ENCODE measurements at places on chromosomes 4 and X.

GRCh38 chr4:142396279-142396678 lies 449.8 kb downstream of the INPP4B start:
- DNase-seq: no peak

GRCh38 chr4:130545596-130545995 lies 1449.6 kb downstream of the C4orf33 start:
- DNase-seq: no peak

DNA sequence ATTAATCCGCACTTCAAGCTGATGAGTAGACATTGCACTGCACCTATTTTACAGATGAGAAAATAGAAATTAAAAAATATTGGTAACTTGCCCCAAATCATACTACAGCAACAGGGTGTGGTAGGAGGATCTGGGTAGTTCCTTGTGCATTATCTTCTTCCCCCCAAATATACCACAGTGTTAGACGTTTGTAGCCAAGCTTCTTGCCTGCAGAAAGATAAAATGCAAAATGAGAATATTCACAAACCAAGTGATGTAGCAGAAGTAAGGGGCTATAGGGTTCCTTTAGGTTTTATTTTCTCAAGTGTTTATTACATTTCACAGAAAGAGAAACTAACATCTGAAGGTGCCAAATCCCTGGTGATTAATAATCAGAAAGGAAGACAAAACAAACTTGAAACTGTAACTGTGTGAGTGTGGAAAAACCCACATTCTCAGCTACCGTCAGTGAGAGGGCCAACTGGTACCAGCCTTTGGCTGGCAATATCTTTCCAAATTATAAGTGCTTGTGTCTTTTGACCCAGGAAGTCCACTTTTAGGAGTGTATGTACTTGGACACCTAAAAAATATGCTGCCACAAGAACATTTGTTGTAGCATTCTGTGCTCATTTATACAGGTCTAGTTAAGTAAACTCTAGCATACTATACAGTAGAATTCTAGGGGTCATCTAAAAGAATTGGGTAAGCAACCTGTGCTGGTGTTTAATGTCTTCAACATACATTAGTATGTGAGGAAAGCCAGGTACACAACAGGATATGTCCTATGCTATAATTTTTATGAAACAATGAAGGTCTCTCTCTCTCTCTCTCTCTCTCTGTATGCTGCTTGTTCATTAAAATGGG lies 6.7 kb upstream of the CD38 start:
- DNase-seq: no peak

DNA sequence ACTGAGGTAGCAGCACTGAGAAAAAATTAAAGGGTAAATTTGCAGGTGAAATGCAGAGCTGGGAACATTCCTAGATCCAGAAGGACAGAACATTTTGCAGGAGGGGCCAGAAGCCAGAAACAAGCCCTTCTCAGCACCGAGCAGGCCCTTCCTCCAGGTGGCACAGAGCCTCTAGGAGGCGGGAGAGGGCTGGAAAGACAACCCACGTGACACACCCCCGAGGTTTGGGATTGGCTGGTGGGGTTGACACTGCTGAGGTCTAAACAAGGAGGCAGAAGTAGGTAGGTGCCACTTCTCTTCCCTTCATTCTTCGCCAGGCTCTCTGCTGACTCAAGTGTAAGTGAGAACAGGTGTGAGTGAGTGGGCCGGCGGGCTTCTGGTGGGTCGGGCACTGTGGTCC lies at the start of gene PAGE4:
PAGE4 (plus strand) TSS at position 288 of the 400 bp plus-strand sequence. CDS start 1,126 bp downstream, outside the sequence.
- DNase-seq: no peak

GRCh38 chr4:155271557-155271956 lies 63.1 kb downstream of the NPY2R start:
- DNase-seq: no peak

DNA sequence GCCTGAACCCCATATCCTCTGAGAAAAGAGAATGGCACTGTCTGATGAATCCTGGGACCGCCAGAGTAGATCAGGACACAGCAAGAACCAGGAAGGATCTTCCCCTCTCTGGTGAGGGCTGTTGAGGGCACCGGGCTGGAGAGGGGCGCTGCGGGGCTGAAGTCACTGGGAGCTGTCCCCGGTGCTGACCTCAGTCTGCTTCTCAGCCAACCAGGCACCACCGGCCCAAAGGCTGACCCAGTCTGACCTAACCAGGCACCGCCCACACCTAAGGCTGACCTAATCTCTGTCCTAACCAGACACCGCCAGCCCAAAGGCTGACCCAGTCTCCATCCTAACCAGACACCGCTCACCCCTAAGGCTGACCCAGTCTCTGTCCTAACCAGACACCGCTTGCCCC lies 82.8 kb downstream of the CPZ start:
- DNase-seq: no peak

GRCh38 chrX:120561634-120562568 lies 1.1 kb upstream of the CUL4B start:
- no peak for DNase-seq

GRCh38 chrX:126065901-126066660 lies 100.0 kb downstream of the DCAF12L2 start:
- DNase-seq: no peak

- no peak for DNase-seq
Observed at GRCh38 chrX:24480400-24480865, 15.3 kb downstream of the PDK3 start.

DNA sequence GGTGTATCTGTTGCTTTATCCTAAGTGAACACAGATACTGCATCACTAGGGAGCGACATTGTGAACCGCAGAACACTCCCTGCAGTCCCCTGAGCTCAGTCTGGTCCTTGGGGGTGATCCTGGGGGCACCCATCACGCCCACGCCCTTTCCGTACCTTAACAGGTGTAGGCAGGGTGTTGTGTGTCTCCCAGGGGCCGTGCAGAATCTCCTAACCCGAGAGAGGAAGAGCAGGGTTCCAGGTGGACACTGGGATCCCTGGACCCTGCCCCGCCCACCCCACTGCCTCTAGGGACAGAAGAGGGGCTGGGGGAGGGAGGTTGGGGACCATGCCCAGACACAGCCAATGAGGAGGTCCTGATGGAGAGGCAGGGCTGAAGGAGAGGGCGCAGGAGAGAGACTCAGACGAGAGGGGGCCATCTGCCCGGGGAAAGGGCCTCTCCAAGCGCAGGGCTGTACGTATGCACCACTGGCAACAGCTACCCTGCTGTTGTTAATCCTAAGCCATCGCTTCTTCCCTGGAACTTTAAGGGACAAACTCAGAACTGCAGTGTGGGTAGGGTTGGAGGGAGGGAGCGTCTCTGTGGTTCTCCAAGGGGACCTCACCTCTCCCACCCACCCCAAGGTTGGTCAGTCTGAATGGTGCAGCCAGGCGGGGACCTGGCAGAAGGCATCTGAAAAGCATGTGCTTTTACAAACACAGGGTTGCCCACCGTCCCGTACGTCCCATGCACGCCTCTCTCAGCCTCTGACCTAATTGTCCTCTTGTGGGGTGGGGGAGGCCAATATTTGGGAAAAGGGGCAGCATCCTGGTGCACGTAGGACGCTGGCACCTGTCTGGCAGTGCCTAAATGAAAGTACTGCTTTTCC lies 2.5 kb downstream of the P2RY8 start:
- DNase-seq: no peak

GRCh38 chr4:38678078-38678477 lies 14.1 kb downstream of the KLF3 start:
- no peak for DNase-seq

- DNase-seq: no peak
Observed at GRCh38 chr4:88939697-88940096, 117.3 kb downstream of the FAM13A start.

- DNase-seq: no peak
Observed at GRCh38 chr4:28092610-28093009, 1232.0 kb downstream of the STIM2 start.

DNA sequence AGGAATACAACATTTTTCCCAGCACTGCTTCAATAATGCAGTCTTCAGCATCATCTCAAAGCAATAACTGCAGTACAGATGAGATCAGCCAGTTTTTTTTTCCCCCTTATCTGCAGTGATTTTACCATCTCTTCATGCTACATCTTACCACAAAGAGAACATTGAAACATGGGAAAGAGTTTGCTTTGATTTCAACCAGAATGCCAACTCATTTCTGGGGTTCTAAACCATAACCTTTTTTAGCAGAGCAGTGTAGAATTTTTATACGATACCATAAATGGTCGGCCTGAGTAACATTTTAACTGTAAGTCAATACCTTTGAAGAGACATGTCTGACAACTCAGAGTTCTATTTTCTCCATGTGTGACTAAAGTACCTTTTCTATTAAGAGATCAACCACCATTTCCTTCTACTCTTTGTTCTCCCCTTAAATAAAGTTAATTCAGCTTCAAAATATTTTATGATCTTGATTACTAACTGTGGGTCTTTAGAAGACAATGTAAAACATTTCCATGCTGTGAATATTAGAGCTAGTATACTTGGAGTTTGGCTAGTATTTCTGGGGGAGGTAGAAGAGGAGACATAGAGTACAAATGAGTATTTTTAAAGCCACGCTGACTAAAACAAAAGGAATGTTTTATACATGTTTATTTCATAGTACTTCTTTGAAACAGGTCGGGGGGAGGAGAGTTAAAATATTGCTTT lies 69.1 kb downstream of the TET2 start:
- DNase-seq: no peak

- no peak for DNase-seq
Observed at GRCh38 chr4:38069271-38069760, 109.1 kb downstream of the PTTG2 start.

DNA sequence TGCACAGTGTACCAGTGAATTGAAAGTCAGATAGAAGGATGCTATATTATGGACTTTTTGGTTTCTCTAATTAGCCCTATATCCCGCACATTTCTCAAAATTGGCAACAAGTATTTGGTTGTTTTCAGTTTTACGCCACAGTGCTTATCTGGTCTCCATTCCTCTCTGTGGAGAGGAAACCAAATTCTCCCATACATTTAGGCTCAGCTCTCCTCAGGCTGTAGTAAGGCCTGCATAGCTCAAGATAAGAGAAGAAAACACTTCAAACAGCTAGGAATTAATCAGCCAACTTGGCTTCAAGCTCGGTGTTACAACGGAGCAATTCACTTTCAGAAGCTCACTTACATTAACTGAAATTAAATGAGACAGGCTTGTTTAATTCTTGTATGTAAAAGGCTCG lies 263.2 kb downstream of the PDHA2 start:
- DNase-seq: no peak

DNA sequence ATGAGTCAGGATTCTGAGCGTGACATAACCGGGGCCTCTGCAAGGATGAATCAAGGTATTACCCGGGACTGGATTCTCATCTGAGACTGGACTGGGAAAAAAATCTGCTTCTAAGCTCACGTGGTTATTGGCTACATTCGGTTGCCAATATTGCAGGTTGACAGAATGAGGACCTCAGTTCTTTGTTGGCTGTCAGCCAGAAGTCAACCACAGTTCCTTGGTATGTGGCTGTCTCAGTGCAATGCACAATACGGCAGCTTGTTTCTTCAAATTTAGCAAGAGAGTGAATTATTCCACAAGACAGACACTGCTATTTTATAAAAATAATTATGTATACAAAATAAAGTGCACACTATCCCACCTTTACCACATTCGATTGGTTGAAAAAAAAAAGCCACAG lies 424.2 kb downstream of the KLHL4 start:
- DNase-seq: no peak

DNA sequence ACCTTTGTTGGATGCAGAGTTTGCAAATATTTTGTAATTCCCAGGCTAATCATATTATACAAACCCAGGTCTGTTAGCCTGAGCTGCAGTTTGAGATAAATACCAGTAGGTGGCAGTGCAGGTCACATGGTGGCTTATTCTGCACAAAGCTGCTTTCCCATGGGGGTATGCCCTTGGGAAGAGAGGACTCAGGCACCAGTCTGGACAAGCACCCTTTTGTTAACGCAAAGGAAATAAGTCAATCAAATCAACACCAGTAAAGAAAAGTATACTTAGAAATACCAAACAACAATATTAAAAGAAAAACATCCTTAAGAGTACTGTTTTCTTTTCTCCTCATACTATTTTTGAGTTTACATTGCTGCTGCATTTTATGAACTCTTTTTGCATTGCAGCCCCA lies 389.0 kb upstream of the ZFP42 start:
- peak; percentile 4 for DNase-seq

Data from amygdala (tissue), 56 donors.